ENCODE measurements at places on chromosomes 6 and 20. TPM values are rescaled to one million over a fixed set of nuclear protein-coding genes. Genes with fewer than 3 reads are reported as not detected.

OR2J3 gene
- total RNA-seq, result not detected

PRR18 gene
- 2.9 TPM for total RNA-seq

MED20 gene
- 20.4 TPM for total RNA-seq

FAM217A gene
- not detected for total RNA-seq

CHRNA4 gene
- total RNA-seq, result 1.1 TPM
